ENCODE measurements at places on chromosomes 7 and 10. TPM values are rescaled to one million over a fixed set of nuclear protein-coding genes. Genes with fewer than 3 reads are reported as not detected.

Gene ATG9B
- total RNA-seq = not detected

- DNase-seq = no peak
Observed at GRCh38 chr10:109665321-109665720, 258.0 kb downstream of the XPNPEP1 start.

Gene EPHA1
- 0.08 TPM for total RNA-seq

DNA sequence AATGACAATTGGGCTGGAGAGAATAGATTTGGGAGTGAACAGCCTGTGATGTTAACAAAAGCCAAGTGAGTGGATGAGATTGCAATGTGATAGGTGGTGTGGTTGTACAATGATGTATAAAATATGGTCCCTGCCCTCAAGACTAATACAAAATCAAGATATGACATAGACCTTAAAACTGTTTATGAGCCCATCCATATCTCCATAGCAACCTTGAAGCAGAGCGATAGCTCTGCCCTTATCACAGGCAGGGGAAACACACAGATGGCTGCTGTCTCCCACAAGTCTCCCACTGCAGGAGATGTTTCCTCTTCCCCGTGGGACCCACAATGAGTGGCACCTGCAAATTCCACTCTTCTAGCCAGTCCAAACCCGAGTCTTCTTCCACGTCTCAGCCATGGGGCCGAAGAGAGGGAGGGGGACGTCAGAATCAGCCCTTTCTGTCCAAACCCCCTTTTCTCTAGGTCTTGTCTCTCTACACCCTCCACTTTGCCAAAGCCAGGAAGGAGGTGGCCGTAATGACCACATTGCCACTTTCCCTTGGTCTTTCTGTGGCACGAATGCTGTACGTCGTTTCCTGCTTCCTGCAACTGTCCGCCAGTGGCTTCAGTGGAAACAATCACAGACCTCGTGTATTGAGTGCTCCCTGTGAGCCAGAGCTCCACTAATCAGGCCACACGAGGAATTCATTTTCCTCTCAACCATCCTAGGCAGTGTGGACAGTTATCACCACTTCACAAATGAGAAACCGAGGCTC lies 7.5 kb upstream of the TBXAS1 start:
- DNase-seq = no peak

Gene HNRNPH3
- 122 TPM for total RNA-seq

Gene ACSL5
- total RNA-seq = 6.0 TPM

DNA sequence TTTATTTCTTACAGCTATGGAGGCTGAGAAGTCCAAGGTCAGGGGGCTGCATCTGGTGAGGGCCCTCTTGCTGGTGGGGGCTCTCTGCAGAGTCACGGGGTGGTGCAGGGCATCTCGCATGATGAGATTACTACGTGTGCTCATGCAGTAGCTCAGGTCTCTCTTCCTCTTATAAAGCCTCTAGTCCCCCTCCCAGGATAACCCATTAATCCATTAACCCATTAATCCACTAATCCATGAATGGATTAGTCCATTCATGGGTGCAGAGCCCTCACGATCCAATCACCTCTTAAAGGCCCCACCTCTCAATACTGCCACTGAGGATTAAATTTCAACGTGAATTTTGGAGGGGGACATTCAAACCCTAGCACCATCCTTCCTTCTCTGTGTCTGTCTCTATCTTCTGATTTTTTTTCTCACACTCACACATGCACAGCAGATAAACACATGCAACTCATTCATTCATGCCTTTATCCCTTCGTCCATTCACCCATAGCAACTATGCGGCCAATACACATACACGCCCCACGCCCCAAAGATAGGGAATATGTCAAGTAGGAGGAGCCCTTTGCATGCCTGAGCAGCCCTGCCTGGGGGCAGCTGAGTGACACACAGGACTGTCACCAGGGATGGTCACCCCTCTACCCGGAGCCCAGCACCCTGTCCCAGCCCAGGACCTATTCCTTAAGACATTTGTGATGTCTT lies 86.5 kb downstream of the C10orf105 start:
- no peak for DNase-seq

Gene BLNK
- total RNA-seq = 0.73 TPM

GRCh38 chr10:17123961-17124360 lies 5.7 kb downstream of the CUBN start:
- no peak for DNase-seq
